Muscle of leg (tissue), 16 donors: ENCODE measurements at places on chromosomes 2 and 18. TPM values are rescaled to one million over a fixed set of nuclear protein-coding genes. Genes with fewer than 3 reads are reported as not detected.
A peak's percentile ranks its signal among the peaks of the same experiment; 100 is the strongest.

DNA sequence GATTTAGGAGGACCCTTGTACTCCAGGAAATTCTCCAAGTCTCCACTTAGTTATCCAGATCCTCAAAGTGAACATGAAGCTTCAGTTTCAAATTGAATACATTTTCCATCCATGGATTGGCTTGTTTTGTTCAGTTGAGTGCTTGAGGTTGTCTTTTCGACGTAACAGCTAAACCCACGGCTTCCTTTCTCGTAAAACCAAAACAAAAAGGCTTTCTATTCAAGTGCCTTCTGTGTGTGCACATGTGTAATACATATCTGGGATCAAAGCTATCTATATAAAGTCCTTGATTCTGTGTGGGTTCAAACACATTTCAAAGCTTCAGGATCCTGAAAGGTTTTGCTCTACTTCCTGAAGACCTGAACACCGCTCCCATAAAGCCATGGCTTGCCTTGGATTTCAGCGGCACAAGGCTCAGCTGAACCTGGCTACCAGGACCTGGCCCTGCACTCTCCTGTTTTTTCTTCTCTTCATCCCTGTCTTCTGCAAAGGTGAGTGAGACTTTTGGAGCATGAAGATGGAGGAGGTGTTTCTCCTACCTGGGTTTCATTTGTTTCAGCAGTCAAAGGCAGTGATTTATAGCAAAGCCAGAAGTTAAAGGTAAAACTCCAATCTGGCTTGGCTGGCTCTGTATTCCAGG is at the start of gene CTLA4:
CTLA4 (plus strand) TSS at position 211 of the 640 bp plus-strand sequence; CDS start at position 383, 172 bp downstream.
- DNase-seq = no peak

- peak; percentile 53 for DNase-seq
Measured at GRCh38 chr2:241771286-241772062, 5.1 kb upstream of the GAL3ST2 start.

DNA sequence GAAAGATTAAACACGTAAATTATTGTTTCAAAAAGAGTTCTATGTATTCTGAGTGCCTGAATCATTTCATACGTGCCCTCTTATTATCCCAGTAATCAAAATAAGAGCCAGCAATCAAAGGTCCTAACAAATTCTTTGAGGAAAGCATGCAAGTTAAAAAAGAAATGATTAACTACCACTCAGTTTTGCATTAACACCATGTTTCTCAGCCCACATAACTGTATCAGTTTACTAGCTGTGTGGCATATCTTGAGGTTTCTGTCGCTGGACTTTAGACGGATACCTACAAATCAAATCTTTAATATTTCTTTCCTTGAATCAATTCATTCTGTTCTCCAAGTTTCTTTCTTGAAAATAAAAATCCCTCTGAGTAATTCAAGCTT is 668.9 kb upstream of the CHAC2 start:
- no peak for DNase-seq

DNA sequence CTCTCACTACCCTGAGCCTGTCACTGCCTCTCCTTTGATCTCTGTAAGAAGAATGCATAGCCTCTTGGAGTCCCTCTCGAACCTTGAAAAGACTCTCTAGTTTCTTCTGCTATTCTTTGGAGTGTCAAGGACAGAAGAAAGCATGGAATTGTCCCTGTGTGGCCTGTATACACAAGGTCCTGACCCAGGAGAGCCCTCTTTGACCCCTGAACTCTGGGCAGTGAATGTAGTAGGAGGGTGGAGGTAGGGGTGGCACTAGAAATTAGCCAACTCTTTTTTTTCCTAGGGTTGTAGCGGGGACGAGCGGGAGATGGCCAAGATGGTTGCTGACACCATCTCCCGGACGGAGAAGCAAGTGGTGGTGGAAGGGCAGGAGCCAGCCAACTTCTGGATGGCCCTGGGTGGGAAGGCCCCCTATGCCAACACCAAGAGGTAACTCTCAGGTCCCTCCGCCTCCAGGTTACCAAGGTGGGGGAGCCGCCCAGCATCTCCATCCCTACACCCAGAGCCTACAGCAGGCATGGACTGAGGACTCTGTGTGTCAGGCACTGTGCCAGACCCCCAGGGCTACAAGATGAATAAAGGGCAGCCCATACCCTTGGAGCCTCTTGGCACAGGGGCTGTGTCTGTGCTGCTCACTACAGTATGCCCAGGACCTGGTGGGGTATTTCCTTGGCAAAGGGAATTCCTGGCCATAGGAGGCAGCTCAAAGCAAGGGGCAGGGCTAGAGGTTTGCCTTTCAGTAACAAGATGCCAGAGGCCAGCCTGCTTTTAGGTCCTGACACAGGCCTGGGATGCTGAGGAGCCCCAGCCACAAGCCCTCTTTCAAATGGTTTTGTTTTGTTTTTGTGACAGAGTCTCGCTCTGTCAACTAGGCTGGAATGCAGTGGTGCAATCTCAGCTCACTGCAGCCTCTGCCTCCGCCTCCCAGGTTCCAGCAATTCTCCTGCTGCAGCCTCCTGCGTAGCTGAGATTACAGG is 16.4 kb downstream of the VIL1 start:
- DNase-seq = no peak

DNA sequence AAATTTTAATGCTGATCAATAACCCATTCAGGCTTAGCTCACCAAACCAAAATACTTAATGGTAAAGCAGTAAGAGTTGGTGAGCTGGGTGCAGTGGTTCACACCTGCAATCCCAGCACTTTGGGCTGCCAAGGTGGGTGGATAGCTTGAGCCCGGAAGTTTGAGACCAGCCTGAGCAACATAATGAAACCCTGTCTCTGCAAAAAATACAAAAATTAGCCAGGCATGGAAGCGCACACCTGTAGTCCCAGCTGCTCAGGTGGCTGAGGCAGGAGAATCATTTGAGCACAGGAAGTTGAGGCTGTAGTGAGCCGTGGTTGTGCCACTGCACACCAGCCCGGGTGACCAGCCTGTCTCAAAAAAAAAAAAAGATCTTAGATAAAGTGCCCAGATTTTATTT is 35.7 kb upstream of the MPP4 start:
- DNase-seq = no peak

- DNase-seq = no peak
Measured at GRCh38 chr18:55003695-55004094, 44.4 kb upstream of the CCDC68 start.

DNA sequence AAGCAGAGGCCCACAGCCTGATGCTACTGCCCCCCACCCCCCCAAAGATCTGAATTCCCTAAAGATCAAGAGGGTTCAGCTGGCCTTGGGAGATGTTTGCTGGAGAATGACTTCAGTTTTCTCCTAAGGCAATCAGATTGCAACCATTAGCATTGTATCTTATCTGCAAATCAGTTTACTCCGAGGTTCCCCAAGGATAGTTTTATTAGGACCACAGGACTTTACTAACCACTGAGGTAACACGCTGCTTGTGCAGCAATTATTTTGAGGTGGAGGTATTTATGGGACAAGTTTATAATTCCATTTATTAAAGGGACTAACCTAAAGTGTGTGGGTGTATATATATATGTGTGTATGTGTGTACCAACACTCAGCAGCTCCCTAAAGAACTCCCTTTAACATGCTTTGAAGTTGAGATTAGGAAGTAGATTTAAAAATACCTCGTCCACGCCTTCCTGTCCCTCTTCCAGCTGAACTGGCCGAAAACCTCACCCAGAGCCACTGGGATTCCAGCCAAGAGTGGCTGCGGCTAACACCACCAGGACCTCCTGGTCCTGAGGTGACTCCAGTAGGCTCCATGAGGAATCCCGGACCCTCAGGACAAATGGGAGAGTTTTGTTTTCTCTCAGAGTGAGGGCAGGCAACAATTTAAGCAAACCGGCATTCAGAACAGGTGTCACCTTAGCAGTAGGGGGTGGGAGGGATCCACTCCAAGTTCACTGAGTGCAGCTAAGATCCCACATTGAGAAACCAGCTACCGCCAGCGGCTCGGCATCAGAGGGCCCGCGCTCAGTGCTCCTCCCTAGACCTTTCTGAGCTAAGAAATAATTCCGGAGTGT is 3.0 kb upstream of the DLX1 start:
- peak; percentile 7 for DNase-seq

DNA sequence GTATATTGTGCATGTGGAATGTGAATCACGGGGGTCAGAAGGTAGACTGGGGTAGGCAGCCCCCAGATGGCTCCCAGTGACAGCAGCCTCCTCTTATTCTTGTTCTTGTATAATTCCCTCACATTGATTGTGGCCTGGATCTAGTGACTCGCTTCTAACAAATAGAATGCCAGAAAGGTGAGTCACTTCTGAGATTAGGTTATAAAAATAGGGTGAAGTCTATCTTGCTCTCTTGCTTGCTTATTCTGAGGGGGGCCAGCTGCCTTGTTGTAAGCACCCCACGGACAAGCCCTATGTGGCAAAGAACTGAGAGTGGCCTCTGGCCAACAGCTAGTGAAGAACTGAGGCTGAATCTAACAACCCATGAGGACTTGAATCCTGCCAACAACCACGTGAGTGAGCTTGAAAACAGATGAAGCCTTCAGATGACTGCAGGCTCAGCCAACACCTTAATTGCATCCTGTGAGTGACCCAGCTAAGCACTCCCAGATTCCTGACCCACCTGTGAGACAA is 15.6 kb upstream of the RMND5A start:
- peak; percentile 32 for DNase-seq

GRCh38 chr2:82317012-82317411 is 2012.5 kb upstream of the LRRTM1 start:
- DNase-seq = peak; percentile 16

DNA sequence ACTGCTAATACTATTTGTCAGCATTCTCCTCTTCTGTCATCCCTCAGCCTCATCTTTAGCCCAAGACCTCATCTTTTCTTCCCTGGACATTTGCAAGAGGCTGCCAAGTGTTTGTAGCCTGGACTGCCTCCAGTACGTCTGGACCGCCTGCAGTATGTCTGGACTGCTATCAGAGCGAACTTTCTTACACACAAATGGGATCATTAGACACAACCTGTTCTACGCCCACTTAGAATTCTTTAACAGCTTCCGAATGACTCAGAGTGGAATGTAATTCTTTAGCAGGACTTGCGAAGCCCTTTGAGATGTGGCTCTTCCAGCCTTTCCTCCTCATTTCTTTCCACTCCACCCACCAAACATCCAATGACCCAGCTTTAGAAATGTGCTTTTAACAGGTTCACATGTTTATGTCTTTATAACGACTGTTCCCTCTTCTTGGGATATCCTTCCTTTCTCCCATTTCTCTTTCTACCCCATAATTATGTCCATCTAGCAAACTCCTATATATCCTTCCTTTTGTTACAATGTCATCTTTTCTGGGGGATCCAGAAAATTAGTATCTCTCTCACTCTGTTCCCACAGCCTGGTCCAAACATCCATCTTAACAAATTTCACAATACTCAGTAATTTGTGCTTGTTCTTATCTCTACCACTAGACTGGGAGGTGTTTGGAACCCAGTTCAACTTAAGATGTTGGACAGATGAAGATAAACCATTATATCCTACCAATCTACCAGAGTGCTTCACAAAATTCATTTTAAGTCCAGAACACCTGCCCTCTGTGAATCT is 171.3 kb upstream of the PGAP1 start:
- peak; percentile 93 for DNase-seq

Gene IL1A
- not detected for total RNA-seq

Gene CERKL
- total RNA-seq = not detected

Gene OR6B2
- total RNA-seq = not detected

Gene DYSF
- 51.6 TPM for total RNA-seq

Gene TUBB8B
- not detected for total RNA-seq

Gene MEP1B
- total RNA-seq = 0.18 TPM
